NCI-H1048 (cell line): ENCODE measurements at places on chromosomes 12 and 14.
A peak's percentile ranks its signal among the peaks of the same experiment; 100 is the strongest.

DNA sequence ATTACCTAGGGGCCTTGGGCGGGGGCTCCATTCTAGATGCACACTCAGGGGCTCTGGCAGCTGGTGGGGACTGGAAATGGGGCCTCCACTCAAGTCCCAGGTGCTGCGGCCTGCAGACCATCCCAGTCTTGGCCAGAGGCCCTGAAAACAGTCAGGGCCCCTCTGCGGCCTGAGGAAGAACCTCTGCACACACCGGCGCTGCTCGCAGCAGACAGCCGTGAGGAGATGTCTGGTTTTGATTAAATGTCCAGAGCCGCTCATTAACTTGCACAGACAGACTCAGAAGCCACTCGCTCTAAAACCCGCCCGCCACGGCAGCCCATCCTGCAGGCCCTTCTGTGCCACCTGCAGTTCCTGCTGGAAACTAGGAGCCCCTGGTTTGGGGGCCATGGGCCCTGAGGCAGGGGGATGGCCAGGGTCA lies 36.4 kb upstream of the NCOR2 start:
- no peak for DNase-seq

GRCh38 chr12:100229036-100229635 lies 28.5 kb downstream of the ACTR6 start:
- no peak for DNase-seq

DNA sequence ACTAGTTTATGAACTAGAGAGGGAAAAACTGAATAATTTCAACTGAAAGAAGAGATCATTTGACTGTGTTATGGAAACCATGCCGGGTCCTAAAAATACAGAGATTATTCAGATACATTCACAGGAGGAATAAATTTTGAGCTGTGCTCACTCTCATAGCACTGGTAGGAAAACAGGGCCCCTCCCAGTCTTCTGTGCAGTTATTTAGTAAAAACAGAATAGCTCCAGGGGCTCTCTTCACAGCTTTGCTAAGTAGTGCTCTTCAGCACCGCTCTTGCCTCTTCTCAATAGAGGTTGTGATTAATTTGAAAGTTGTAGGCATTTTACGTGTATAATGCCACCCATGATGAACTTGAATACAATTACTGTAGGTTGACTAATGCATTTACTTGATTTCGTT lies 435.9 kb upstream of the PDE3A start:
- DNase-seq = no peak

DNA sequence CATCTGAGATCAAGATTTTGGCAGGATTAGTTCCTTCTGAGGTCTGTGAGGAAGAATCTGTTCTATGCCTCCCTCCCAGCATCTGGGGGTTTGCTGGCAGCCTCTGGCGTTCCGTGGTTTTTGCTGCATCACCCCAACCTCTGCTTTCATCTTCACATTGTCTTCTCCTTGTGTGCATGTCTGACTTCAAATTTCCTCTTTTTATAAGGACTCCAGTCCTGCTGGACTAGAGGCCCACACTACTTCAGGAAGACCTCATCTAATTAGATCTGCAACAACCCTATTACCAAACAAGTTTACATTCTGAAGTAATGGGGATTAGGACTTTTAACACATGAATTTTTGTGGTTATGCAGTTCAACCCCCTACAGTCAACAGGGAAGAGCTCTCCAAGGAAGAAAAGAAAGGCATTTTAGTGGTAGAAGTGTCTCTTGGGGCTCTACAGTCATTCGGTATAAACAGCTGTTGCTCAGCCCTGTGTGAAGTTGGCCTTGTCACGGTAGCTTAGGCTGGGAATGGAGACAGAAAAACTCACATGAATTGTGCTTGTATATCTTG lies 89.7 kb downstream of the CAND1 start:
- DNase-seq = no peak

- DNase-seq = no peak
Measured at GRCh38 chr12:53222806-53223261, 9.2 kb downstream of the RARG start.

DNA sequence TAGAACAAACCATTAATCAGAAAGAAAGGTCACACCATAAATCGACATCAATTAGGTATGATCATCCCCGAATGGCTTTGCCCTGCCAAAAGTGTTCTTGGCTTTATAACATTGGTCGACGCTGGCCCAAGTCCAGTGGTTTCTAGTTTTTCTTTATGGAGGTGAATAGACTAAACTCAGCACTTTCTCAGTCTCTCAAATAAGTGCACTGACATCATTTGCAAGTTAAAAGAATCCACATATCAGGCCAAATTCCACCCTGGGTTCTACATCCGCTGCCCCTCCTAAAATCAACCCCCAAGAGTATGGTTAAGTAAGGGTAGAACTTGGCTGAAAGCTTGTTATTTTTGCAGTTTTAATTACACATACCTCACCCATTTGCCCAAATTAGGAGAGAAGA lies 314.3 kb downstream of the C12orf75 start:
- no peak for DNase-seq

DNA sequence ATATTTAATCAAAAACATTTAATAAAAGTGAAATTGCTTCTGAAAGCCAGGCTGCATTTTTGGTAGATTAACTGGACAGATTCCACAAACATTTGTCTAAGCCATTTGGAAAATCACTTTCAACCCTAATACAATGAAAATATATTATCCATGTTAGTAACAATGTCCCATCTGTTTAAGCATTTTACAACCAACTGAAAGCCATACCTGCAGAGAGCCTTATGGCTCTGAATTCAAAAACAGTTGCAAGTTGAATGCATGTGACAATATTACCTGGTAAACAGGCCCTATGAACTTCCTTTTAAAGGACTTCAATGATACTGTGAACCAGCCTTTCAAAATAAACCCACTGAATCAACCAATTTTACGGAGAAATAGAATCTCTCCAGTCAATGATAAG lies 468.1 kb downstream of the BTG1 start:
- DNase-seq = no peak

DNA sequence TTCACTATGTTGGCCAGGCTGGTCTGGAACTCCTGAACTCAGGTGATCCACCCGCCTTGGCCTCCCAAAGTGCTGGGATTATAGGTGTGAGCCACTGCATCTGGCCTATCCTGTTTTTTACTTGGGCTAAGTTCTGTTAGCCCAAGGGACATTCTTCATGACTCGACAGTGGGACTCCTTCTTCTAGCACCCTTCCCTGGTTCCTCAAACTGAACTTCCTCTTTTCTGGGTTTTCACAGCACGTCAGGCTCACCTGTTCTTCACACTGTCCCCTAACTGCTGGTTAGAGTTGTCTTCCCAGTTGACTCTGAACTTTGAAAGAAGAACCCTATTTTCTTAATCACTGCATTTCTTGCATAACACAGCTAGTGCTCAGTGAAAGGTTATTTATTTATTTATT lies 22.5 kb downstream of the CABP1 start:
- DNase-seq = no peak

DNA sequence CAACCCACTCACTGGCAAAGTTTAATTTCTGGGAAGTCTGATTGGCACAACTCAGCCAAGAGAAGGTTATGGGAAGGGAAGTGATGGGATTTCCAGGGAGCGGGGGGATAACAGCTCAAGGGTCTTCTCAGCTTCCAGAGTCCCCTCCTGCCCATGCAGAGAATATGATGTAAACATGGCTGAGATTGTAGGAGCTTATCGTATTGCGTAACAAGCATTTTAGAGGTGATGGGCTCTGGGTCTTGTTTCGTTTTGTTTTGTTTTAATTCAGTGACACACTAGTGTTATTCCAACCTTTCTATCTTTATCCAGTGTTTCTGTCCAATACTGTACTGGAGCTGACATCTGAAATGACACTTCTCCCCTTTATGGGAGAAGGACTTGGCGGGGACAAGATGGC lies 762.1 kb upstream of the TMEM132C start:
- no peak for DNase-seq

DNA sequence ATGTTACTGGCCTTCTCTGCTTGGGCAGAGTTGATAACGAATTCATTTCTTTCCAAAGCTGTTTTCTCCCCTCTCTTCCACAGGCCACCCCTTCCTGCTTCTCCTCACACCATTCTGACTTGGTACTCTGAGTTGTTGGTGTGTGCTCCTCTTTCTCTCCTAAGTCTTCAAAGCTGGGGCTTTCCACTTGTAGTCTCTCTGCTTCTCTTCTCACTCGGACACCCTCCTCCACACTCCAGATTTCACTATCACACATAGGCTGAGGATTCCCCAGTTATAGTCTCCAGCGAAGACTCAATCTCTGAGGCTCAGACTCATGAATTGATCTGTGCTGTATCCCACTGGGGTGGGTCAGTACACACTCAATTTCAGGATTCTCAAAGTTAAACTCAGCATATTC lies 201.0 kb downstream of the SSPN start:
- no peak for DNase-seq

GRCh38 chr12:31818623-31819268 lies 89.9 kb upstream of the AMN1 start:
- no peak for DNase-seq

DNA sequence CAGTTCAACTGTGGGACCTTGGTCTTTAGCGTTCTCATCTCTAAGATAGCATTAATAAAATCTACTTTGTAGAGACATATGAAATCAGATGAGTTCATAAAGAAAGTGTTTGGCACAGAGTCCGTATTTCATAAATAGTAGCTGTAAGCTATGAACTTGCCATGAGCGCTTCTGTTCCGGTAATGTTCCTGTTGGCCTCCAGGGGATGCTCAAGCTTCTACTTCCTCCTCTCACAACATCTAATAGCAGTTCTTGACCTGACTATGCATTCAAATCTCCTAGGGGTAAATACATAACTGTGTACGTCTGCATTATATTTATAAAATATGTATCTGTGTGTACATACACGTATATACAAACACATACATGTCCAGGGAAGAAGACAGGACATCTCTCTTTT lies 288.2 kb upstream of the TMPO start:
- no peak for DNase-seq

- DNase-seq = no peak
Measured at GRCh38 chr14:75494896-75495295, 27.4 kb upstream of the BATF start.

DNA sequence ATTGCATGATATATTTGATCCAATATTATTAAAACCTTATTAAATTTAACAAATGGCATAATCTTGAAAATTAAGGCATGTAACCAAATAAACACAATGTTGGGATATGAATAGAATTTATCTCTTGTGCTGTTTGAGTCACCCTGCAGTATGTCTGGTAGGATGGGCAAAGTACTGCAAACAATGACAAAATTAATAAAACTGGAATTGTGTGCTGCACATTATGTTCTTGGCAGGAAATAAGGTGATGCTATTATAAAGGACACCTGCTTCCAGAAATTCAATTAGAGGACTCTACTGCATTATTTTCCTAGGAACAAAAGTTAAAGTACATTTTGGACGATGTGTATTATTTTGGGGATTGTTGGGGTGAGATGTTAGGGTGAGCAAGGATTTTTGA lies 132.7 kb downstream of the PPFIA2 start:
- DNase-seq = no peak

DNA sequence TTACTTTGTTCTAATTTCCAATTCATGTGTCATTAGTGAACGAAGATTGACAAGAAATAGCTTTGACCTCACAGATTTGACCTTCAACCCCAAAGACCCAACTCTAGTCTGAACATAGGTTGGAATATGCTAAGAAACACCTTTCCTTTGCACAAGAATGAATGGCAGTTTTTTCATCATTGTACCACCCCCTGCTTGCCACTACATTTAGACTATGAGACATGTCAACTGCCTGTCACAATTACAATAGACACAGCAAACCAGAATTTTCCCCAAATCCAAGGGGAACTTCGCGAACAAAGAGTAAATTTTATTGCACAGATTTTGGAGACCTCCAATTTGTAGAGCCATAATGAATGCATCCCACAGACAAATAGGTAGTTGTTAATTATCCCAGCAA lies 535.4 kb downstream of the PRKD1 start:
- no peak for DNase-seq

DNA sequence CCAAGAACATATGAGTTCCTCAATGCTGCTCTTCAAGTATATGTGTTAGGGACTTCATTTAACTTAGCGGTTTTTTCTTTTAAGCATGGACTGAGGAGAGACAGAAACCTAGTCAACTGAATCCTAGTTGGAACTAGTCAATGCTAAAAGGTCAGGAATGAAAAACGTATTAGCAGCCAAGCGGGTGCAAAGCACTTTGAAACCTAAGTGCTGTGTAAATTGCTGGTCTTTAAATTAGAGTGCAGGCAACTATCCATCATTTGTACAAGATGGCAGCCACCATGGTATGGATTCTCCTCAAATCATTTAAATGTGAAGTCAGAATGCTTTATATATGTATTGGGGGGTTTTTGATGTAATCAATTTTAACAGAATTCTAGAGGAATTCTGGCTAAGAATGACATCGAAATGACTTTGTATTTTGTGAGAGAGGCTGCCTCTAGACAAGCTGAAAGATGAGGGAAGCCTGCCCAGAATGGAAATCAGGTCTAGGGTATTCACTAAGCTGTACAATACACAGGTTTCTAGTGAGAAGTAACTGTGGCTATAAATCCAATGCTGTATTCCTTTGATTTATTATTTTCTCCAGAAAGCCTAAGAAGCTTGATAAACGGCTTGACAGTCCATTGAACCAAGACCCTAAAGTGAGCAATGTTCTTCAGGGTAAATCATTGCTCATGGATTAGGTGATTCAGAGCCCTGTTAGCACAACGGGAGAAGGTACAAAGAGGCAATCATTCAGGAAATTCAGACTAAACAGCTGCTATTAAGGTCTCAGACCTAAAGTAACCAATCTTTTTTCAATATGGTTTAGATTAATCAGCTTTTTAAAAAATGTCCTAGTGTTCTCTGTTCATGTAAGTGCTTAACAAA lies 198.8 kb downstream of the ANO2 start:
- DNase-seq = no peak

GRCh38 chr12:29073631-29074239 lies 75.3 kb upstream of the FAR2 start:
- DNase-seq = no peak

- peak; percentile 33 for DNase-seq
Measured at GRCh38 chr12:16586350-16587109, 19.4 kb downstream of the LMO3 start.

- DNase-seq = no peak
Measured at GRCh38 chr12:3032770-3033538, 44.2 kb upstream of the TSPAN9 start.

- DNase-seq = no peak
Measured at GRCh38 chr14:55051165-55051422, 353 bp upstream of the MAPK1IP1L start.

DNA sequence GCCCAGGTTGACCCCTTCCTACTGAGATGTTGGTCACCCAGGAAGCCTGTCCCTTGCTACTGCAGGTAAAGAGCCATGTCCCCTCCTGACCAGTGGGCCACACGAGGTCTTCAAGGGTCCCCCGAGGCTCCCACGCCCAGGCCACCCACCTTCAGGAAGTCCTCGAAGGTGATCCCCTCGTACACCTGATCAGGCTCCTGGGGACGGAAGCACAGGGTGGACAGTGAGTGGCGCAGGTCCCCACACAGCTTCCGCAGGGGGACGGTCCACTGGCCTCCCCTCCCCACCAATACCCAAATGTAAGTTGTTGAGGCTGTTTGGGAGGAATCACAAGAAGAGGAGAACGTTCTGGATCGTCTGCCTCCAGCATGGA lies 57.4 kb downstream of the TESC start:
- no peak for DNase-seq

- DNase-seq = no peak
Measured at GRCh38 chr12:88381466-88381865, 198.8 kb downstream of the KITLG start.

- DNase-seq = no peak
Measured at GRCh38 chr14:74919421-74920165, 3.5 kb downstream of the RPS6KL1 start.
